Activated CD8-positive, alpha-beta T cell treated with anti-CD3 and anti-CD28 coated beads for 36 hours (primary cell): ENCODE measurements at places on chromosomes 1 and 21. TPM values are rescaled to one million over a fixed set of nuclear protein-coding genes. Genes with fewer than 3 reads are reported as not detected.

DNA sequence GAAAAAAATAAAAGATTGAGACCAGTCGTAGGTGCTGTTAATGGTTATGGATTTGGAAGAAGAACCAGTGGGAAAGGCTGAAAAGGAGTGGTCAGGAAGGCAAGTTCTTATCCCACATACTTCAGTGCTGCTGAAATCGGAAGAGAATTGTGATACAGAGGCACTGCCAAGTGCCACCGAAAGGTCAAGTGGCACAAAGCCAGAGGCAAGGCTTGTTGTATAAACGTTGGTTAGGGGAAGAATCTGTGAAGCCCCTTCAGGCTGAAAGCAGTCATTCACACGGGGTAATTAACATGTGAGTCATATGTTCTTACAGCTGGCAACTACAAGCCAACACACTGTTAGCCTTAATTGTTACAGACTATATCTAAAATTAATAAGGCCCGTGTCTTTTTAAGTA lies 48.8 kb downstream of the ZBTB40 start:
- peaks cover 6% of the 10 kb centered on the region for H3K4me1 ChIP-seq
- no peaks in the 10 kb centered on the region for H3K27me3 ChIP-seq
- DNase-seq: peak; percentile 8
- H3K4me3 ChIP-seq: no peak overlapping the region
- H3K36me3 ChIP-seq: peaks cover 4% of the 10 kb centered on the region

GRCh38 chr1:94122201-94122970 lies 1.4 kb upstream of the ABCA4 start:
- DNase-seq: no peak
- H3K4me1 ChIP-seq: no peaks in the 10 kb centered on the region
- H3K4me3 ChIP-seq: no peak overlapping the region
- peaks cover 1% of the 10 kb centered on the region for H3K27me3 ChIP-seq

DNA sequence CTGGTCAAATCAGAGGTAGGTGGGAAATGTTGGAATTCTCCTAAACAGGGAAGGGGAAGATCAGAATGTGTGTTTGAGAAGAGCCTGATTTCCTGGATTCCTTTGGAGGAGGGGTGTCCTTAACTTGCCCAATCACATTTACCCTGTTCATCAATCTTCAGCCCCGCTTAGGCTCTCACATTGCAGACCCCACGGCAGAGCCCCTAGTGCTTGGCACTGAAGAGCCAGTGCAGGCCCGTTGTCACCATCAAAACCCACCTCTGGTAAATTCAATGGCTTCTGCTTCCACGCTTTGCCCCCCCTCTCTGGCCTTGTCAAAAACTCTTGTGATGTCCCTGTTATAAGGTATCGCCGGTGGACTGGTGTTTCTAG lies 2.3 kb downstream of the AGPAT3 start:
- no peak for DNase-seq
- H3K4me3 ChIP-seq: peak overlapping the region; percentile 77
- no peaks in the 10 kb centered on the region for H3K27me3 ChIP-seq
- H3K27ac ChIP-seq: peak overlapping the region; percentile 92
- H3K36me3 ChIP-seq: peaks cover 33% of the 10 kb centered on the region

DNA sequence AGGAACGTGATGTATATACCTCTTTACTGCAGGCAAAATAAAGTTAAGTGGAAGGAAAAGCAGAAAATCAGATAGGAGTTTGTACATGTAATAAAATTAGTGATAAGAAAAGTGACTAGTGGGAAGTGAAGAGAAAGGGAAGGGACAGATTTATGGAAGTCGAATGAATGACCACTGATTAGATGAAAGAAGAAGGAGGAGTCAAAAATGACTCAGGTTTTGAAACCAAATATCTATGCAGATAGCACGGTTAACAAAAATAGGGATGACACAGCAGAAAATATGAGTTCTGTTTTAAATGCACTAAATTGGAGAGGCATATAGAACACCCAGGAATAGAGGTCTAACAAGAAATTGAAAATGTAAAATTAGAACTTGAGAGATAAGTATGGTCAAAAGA lies 128.0 kb downstream of the HMCN1 start:
- peaks cover 3% of the 10 kb centered on the region for H3K27me3 ChIP-seq
- no peaks in the 10 kb centered on the region for H3K4me1 ChIP-seq
- H3K27ac ChIP-seq: no peak overlapping the region
- H3K36me3 ChIP-seq: no peaks in the 10 kb centered on the region
- DNase-seq: no peak
- no peak overlapping the region for H3K4me3 ChIP-seq

GRCh38 chr1:11701551-11701961 lies 10.0 kb downstream of the DRAXIN start:
- peaks cover 1% of the 10 kb centered on the region for H3K27me3 ChIP-seq
- peaks cover 6% of the 10 kb centered on the region for H3K4me1 ChIP-seq
- no peak overlapping the region for H3K27ac ChIP-seq
- H3K36me3 ChIP-seq: no peaks in the 10 kb centered on the region
- no peak for DNase-seq
- H3K4me3 ChIP-seq: no peak overlapping the region

- no peaks in the 10 kb centered on the region for H3K4me1 ChIP-seq
- no peak overlapping the region for H3K4me3 ChIP-seq
- no peak overlapping the region for H3K27ac ChIP-seq
These were observed 13.2 kb upstream of the SLC45A3 start for GRCh38 chr1:205693421-205693991.

DNA sequence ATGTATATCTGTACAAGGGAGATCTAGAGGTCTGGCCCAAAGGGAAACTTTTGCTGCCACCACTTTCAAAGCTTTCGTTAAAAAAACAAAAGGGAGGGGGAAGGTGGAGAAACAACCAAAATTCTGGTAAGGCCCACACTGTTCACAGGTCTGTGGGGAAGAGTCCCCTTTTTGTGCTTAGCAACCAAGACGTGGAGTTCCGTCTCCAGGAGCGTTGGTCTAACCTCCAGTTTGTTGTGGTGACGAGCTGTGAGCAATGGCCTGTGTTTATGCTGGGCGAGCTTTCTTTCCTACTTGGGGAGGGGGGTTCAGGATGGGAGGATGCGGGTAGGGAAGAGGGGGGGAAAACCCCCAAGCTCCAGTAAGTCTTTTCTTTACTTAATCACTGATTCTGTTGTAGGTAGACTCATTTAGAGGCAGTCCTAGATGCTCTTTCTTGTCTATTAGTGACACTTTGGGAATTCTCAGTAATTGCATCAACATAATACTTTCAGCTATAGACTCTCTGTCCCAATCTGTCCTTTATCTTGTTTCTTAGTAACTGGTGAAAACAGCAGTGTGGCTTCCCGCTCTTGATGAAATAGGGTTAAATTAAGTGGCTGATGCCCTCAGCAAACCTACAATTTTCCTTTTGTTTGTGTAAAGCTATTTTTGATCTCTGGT lies 1.5 kb downstream of the HIPK1 start:
- H3K36me3 ChIP-seq: peaks cover 21% of the 10 kb centered on the region
- H3K4me1 ChIP-seq: peaks cover 44% of the 10 kb centered on the region
- peak overlapping the region; percentile 97 for H3K27ac ChIP-seq
- H3K27me3 ChIP-seq: no peaks in the 10 kb centered on the region
- H3K4me3 ChIP-seq: peak overlapping the region; percentile 90

- no peak overlapping the region for H3K4me3 ChIP-seq
- H3K4me1 ChIP-seq: no peaks in the 10 kb centered on the region
- H3K27me3 ChIP-seq: no peaks in the 10 kb centered on the region
- H3K36me3 ChIP-seq: no peaks in the 10 kb centered on the region
- H3K27ac ChIP-seq: no peak overlapping the region
These were observed 1957.3 kb downstream of the NCAM2 start for GRCh38 chr21:22955559-22955958.

GRCh38 chr1:101004670-101005069 lies 20.9 kb downstream of the DPH5 start:
- H3K27ac ChIP-seq: no peak overlapping the region
- H3K27me3 ChIP-seq: no peaks in the 10 kb centered on the region
- DNase-seq: no peak
- H3K4me1 ChIP-seq: peaks cover 57% of the 10 kb centered on the region

- peaks cover 2% of the 10 kb centered on the region for H3K27me3 ChIP-seq
- no peak for DNase-seq
- H3K4me1 ChIP-seq: peaks cover 14% of the 10 kb centered on the region
- H3K36me3 ChIP-seq: peaks cover 2% of the 10 kb centered on the region
These were observed 493 bp downstream of the SPSB1 start for GRCh38 chr1:9293241-9293532.

- H3K4me3 ChIP-seq: no peak overlapping the region
- no peak overlapping the region for H3K27ac ChIP-seq
- peak; percentile 89 for DNase-seq
These were observed 44.2 kb upstream of the LAPTM5 start for GRCh38 chr1:30801771-30802198.

GRCh38 chr1:101683561-101683960 lies 313.2 kb downstream of the OLFM3 start:
- H3K4me3 ChIP-seq: no peak overlapping the region
- H3K27me3 ChIP-seq: no peaks in the 10 kb centered on the region
- H3K36me3 ChIP-seq: no peaks in the 10 kb centered on the region
- DNase-seq: no peak
- H3K4me1 ChIP-seq: no peaks in the 10 kb centered on the region

The CCDC181 gene
- total RNA-seq: not detected

The SIPA1L2 gene
- total RNA-seq: 1.7 TPM

The ANGPTL3 gene
- total RNA-seq: not detected
